CD4-positive, alpha-beta T cell (primary cell): ENCODE measurements at places on chromosomes 5 and 9.

GRCh38 chr5:143013176-143013891, 243.2 kb downstream of the ARHGAP26 start:
- DNase-seq: no peak

DNA sequence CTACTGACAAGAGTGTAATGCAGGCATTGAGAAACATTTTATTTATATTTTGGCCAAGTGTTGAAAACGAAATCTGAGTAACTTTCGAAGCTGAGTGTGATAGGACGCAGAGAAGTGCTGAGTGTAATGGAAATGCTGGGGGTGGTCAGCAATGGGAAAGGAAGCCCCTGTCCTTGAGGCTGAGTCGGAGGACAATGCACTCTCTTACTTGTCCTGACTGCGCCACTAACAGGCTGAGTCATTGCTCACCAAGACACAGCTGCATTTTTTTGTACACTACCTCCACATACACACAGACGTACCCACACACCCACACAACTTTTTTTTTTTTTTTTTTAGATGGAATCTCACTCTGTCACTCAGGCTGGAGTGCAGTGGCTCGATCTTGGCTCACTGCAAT, 637.7 kb downstream of the SLCO4C1 start:
- DNase-seq: no peak

- no peak for DNase-seq
Observed at GRCh38 chr9:95777136-95777535, 98.4 kb upstream of the ERCC6L2 start.

DNA sequence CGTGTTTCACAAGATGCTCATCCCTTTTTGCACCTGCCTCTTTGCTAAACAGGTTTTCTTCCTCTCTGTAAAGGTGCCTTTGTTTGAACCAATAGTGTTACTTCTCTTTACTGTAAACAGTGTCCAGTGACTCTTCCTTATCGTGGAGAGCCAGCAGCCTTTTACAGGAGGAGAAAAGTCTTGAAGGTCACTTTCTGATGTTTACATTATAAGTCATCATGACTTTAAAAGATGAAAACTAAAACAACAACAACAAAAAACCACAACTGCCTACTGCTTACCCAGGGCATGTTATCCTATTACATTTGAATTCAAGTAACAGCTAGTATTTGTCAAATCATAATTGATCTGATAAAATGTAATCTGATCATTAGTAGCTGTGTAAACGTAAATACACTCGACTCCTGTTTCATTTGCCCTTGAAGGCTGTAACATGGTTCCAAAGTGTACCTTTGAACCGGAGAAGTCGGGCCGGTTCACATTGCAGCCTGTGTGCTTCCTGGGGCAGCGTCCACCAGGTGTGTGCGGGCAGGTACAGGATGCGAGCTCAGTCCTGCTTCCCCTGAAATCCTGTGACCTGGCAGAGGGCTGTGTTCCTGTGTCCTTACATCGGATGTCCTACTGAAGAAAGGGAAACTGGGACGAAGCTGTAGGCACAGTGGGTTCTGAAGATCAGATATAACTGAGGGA, 118.1 kb downstream of the C9orf152 start:
- no peak for DNase-seq

- no peak for DNase-seq
Observed at GRCh38 chr5:180119903-180120236, 48.3 kb upstream of the RNF130 start.

DNA sequence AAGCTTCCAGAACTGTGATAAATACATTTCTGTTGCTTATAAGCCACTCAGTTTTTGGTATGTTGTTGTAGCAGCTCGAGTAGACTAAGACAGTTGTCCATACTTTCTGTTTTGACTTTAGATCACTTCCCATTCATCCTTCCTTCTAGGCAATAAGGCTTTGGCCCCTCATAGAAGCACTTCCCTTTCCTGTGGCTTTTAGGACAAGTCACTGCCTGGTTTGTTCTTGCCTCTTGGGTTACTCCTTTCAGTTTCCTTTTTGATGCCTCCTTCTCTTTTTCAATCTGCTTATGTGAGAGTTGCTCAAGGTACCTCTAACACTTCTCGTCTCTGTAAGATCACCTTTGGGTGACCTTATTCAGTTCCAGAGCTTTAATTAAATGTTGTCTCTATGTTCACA, 72.4 kb upstream of the NTRK2 start:
- peak; percentile 15 for DNase-seq

- DNase-seq: no peak
Observed at GRCh38 chr5:16826379-16827125, 109.5 kb downstream of the MYO10 start.

DNA sequence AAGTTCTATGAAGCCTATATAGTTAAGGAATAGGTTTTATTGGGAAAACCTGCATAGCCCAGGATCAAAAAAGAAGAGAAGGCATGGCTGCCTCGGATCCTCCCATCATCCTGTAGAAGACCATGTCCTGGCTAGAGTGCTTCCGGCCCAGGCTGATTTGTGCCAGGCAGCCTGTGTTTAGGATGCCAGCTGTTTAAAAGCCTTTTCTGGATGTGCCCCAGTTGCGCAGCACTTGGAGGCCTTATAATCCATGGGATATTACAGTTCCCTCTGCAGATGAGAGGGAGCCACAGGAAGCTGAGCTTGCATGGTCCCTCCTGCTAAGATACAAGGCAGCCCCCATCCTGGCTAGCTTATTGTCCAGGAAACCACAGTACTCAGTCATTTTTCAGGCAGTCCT, 97.9 kb downstream of the CHSY3 start:
- DNase-seq: no peak

DNA sequence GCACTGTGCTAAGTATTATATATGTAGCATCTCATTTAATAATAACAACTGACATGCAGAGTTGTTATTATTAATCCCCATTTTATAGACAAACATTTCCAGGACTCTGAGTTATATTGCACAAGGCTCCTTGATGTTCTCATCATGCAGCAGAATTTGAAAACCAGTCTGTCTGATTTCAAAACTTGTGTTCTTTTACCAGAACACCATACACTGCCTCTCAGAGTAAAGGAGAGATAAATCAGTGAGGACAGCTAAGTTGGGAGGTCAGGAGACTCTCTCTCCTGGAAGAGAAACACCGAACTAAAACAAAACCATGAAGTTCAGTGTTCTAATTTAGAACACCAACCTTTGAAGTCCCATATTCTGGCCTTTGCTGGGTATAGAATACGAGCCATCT, 92.7 kb upstream of the TNC start:
- no peak for DNase-seq

DNA sequence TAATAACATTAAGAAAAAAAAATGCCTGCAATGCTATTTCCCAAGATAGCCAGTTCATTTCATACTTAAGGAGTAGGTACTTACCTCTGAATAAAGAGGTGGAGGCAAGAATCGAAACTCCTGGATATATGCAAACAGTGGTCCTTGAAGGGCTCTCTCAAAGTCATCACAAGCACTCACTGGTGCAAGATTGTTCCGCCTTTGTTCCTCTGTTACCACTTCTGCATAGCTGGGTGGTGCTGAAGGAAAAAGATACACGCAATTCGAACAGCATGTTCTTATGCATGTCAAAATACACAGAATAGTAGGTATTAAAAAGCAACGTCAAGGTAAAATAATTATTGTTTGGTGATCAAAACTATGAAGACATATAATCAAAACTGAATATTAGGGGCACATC, 9.5 kb downstream of the ARRDC3 start:
- no peak for DNase-seq

GRCh38 chr9:121599872-121600585, 51.4 kb upstream of the DAB2IP start:
- DNase-seq: no peak

DNA sequence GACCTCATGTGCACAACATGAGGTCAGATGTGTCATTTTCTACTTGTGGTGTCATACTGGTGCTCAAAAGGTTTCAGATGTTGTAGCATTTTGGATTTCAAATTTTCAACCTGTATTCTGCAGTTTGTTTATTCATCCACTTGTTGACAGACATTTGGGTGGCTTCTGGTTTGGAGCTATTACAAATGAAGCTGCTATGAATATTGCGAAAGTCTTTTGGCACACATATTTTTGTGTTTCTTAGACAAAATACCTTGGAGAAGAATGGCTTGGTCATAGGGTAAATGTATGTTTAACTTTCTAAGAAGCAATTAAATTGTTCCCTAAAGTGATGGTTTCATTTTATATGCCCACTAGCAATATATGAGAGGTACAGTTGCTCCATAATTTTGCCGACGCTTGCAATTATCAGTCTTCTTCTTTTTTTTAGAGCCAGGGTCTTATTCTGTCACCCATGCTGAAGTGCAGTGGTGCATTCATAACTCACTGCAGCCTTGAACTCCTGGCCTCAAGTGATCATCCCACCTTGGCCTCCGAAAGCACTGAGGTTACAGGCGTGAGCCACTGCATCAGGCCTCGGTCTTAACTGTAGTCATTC, 70.7 kb upstream of the TRPC7 start:
- no peak for DNase-seq

DNA sequence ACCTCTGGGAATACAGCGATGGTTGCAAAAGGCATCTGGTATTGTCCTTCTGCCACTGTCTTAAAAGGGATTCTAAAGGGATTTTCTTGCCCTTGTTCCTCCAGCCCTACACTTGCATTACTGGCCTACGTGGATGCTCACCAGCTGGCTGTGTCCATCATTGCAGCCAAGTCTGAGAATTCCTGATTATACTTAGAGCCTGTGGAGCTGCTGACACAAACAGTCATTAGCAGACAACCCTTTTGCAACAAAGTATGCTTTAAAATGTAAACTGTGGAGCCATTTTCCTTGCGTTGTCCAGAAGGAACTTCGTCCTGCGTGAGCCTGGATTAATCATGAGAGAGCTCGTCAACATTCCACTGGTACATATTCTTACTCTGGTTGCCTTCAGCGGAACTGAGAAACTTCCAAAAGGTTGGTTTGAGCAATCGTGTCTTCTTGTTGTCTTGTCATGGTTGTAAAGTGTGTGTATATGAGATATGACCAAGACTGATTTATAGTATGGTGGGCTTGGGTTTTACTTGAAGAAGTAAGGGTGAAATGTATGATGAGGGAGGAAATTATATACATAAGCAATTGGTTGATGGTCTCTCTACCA, at the start of gene MUSK:
TSS of gene MUSK (plus strand) at position 222 of the 598 bp plus-strand sequence. CDS start at position 336, 114 bp downstream.
- DNase-seq: no peak

- DNase-seq: no peak
Observed at GRCh38 chr5:170571875-170572852, 68.3 kb downstream of the KCNIP1 start.

DNA sequence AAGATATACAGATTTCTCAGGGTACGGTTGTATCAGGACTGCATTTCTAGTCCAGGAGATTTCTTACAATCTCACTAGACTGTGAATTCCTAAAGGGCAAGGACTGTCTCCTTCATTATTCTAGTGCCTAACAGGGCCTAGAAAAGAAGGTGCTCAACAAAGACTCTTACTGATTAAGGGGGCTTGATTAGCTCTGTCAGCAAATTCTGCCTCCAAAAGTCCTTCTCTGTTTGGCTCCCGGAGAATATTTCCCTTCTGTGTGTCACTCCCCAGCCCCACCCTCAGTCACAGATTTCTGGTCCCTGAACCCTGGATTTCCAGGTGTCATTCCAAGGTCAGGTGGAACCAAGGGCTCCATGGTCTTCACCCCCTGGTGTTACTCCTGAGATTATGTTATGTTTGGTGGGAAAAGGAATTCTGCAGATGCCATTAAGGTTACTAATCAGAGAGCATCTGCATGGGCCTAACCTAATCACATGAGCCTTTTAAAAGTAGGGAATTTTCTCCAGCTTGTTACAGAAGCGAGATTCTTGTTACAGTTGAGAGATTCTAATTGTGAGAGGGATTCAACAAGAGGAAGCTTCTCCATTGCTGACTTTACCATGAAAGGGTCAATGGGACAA, 167.7 kb upstream of the LHFPL2 start:
- no peak for DNase-seq

DNA sequence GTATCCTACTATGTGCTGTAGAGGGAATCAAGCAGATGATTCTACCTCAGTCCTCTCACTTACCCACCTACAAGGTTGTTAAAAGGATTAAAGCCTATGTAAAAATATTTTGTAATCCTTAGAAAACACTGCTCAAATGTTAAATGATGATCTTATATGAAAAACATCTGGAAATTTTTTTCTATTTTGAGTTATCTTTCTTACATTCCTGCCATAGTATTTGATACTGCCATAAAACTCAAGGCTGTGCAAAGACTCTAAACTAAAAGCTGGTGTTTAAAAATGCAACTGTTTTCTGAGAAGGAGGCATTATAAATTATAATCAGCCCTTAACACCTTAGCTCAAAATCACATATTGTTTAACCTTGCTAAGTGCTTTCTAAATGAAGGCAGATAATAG, 474.2 kb downstream of the PRELID2 start:
- DNase-seq: no peak

- DNase-seq: no peak
Observed at GRCh38 chr9:91179237-91180138, 182.2 kb downstream of the AUH start.

- DNase-seq: no peak
Observed at GRCh38 chr5:155595791-155596190, 582.2 kb downstream of the KIF4B start.

DNA sequence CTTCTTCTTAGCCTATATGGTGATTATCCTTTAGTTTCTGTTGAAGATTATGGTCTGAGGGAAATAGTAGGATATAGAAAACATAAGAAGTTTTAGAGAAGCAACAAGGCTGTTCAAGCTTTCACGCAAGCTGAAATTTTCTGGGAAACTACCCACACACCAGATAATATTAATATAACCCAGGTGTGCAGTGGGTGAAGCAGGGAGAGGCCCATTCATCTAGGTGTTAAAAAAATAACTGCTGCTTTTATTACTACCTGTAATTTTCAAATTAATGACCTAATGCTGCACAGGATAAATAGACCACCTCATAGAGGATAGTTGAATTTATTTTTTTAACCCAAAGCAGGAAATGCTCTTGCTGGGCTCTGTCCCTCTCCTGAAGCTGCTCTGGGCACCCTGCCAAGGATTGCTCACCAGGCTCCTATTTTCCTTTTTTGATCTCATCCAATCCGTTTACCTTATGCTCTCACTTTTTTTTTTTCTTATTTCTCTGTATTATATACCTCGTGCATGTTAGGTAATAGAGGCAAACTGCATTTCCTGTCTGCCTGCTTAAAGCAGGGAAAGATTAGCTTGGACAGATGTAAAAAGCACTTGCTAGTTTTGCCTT, 124.3 kb upstream of the SLC12A2 start:
- DNase-seq: peak; percentile 3

DNA sequence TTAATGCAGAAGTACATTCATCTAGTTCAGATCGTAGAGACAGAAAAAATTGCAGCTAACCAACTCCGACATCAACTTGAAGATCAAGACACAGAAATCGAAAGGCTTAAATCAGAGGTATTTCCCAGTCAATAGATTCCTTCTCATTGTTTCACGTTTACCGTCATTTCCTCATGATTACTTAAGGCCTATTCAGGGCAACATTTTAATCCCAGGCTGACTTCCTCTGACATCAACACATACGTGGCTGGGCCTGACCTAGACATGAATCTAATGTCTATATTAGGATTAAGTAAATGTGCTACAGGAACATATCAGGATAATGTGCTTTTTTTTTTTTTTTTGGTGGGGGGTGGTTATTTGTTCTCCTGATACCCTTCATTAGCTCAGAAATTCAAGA, 107.9 kb downstream of the RASGRF2 start:
- DNase-seq: no peak

GRCh38 chr5:10645671-10646070, 81.8 kb downstream of the ANKRD33B start:
- DNase-seq: no peak
